Stimulated activated CD4-positive, alpha-beta T cell treated with anti-CD3 and anti-CD28 coated beads, TNF-alpha, amount 100 ng/mL, for 1 hour (primary cell): ENCODE measurements at places on chromosomes 7 and 10.

DNA sequence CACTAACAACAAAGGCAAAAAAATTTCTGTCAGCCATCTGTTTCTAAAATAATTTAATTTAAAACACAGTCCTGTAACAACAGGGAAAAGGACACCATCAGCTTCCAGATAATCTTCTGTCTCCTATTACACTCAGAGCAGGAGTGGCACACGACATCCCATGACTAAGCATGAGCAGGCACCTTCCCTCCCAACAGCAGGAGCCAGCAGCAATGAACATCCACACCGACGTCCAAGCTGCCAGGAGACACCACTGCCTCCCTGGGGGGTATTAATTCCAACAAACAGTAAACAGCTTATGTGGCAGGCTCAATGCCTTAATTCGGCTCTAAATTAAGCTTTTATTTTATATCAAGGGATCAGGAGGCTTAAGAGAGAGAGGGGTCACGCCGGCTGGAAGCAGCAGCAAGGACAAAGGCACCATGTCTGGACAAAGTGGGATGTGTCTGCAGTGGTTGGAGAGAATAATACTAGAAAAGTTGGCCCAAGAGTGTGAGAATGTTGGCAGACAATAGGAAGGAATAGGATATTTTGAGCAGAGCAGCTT is 45.7 kb downstream of the KIAA1549 start:
- DNase-seq = no peak

DNA sequence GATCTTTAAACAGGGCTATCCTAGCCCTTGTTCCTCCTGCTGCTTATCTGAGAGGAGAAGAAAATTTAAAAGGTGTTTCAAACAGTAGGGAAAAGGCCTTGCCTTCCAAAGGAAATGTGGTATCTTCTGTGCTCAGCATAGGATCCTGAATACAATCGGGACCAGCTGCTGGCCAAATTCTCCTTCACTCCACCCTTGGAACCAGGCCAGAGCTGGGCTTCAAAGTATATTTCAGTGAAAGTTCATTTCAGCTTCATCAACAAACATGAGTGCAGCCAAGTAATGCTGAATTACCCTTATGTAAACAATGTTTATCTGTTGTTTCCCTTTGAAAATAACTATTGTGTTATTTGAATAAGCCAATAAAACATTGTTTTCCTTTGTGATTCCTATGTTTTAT is 146.5 kb upstream of the MEOX2 start:
- no peak for DNase-seq

- DNase-seq = no peak
Measured at GRCh38 chr10:91603931-91604331, 28.9 kb downstream of the PPP1R3C start.

- DNase-seq = no peak
Measured at GRCh38 chr7:17405786-17406185, 107.3 kb downstream of the AHR start.

DNA sequence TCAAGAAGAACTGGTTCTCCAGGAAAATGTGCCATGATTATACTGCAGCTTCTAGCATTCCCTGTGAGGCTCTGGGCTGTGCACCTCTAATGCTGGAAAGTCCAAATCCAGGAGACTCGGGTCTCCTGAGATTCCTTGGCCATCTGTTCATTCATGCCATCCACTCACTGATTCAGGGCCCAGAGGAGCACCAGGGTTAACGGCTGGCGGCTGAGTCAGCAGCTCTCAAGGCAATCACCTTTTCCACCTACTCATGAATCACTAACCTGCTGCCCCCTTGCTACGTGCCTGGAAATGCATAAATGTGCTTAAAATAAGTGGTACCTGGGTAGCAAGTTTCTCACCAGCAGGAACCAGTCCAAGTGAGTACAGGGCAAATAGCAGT is 132.7 kb downstream of the KCNMA1 start:
- no peak for DNase-seq

GRCh38 chr10:28190196-28190595 is 112.7 kb downstream of the MPP7 start:
- DNase-seq = no peak

- DNase-seq = no peak
Measured at GRCh38 chr10:60281331-60281730, 108.3 kb downstream of the ANK3 start.

- DNase-seq = no peak
Measured at GRCh38 chr7:159007996-159008389, 136.7 kb downstream of the VIPR2 start.

DNA sequence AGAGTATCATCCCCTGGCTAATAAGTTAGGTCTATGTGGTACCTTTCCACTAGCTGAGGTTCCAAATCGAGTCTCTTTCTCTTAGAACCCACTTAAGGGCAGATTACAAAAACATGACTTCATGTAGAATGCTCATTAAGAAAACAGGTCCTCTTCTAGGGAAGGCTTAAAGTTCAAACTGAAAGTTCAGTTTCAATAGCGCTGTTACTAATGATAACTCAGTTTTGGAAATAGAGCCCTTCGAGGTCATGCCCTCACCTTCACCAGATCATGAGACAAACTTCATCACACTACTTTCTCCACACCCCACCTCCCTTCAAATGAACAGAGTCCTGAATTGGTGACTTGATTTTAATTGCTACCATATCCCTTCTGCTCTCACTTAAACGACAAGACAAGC is 26.2 kb downstream of the HGF start:
- DNase-seq = no peak

GRCh38 chr10:48580236-48580635 is 24.6 kb downstream of the ARHGAP22 start:
- DNase-seq = no peak

GRCh38 chr7:42456756-42457276 is 219.8 kb upstream of the GLI3 start:
- DNase-seq = no peak

DNA sequence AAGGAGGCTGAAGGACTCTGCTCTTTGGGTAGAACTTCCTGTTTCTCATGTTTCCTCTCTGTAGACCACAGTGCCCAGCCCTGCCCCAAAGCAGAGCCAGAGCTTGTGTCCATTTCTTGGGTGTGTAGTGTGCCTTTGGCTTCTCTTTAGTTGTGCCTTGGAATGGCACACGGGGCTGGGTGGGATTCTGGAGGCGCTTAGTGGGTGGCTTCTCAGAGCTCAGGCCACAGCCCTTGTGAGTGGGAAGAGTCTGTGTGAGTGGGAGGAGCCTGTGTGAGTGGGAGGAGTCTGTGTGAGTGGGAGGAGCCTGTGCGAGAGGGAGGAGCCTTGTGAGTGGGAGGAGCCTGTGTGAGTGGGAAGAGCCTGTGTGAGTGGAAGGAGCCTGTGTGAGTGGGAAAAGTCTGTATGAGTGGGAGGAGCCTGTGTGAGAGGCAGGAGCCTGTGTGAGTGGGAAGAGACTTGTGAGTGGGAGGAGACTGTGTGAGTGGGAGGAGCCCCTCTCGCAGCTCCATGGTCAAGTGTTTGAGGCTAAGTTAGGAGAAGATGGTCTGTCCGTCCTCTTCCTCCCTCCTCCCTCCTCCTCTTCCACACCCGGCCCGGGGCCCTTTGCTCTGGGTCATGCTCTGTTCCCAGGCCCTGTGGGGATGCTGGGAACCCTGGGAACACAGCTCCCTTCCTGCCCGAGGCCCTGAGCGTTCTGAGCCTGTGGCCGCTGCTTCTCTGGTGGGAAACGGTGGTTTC is 153.0 kb downstream of the GRK5 start:
- no peak for DNase-seq

DNA sequence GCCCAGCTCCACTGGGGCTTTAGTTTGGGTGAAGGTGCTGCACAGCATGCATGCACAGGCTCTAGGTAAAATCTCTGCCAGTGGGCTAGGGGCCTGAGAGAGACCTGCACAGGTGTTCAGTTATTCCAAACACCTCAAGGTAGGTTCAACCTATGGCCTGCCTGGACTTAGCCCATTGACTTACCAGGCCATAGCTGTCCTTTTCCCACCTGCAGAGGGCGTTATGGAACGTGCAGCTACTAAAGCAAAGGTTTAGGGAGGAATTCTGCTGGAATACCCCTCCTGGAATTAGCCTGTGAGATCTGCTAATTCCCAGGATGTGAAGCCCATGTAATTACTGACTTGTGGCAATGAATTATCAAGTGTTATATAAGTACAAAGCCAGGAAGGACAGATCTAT is 3.6 kb downstream of the VWC2 start:
- DNase-seq = no peak

DNA sequence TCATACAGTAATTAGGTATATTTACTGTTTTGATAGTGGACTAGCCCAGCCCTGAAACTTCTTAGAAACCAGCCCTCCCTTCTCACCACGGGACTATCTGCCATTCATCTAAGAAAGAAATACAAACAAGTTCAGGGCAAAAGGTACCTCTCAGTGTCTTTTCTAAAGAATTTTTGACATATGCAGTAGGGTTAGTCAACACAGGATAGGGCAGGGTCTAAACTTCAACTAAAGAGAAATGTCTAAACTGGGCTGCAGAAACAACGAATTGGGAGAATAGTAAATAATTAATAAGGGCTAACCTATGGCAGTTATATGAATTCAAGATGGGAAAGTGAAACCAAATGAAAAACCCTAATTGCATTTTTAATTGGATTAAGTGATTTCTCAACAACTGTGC is 496.6 kb downstream of the INHBA start:
- DNase-seq = no peak

DNA sequence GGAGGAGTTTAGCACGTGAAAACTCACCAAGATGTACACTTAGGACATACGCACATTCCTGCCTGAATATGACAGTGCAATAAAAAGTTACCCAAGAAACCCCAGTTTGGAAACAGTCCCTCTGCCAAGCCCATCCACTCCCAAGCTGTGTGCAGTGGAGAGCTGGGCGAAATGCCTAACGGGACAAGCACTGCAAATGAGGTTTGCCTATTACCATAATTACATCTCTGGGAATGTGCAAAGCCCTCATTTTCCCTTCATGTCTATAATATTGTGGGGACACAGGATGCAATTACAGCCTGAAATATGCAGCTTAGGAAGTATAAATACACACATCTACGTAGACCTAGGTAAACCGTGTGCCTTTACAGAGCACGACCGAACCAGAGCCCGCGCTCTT is 117.5 kb downstream of the PLXNA4 start:
- DNase-seq = no peak
